ENCODE measurements at places on chromosomes 2 and 18.

DNA sequence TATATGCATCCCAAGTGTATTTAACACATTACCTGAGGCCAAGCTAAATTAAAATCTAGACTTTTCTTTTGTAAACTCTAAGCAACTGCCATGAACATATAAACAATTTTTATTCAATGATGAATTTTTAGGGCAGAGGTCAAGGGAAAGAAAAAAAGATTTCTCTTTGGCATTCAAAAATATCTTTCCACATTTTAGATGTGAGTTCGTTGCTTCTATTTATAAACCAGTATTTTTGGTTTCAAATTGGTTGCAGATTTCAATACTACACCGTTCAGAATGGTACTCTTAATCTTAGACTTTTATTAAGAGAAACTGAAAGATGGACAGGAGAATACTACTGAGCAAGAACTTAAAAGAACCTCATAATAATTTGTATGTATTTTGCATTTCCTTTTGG is 293.6 kb upstream of the CCDC68 start:
- DNase-seq = no peak

DNA sequence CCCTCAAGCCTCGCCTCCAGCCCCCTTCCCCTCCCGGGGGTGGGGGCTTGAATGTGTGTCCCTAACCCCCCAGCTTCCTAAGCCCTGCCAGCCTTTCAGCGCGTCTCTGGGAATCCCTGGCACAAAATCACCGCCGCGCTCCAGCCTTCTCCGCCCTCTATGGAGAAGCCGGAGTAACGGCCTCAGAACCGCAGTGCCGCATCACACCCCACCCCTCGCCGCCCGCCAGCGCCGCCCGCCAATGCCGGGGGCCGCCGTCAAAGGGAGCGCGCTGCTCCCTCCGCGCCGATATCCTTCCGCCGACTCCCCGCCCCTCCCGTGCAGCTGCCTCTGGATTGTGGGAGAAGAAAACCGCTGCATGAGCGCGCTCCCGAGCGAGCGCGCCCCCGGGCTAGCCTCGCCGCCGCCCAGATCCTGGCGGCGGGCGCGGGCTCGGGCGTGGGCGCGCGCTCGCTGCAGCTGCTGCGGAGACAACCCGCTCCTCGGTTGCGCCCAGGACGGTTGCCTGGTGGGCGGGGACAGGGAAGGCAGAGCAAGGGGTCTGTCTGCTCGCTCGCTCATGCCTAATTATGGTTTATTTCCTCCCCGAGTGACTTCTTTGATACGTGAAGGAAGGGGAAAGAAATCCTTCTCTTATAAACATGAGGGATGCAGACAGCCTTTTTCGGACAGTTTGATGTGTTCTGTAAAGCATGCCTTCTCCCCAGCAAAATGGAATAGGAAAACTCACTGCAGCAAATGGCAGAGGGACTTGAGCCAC is at the start of gene CCDC88A:
Gene CCDC88A, minus strand, starts transcription at position 178 of the 760 bp plus-strand sequence. CDS start 777 bp downstream, outside the sequence.
- DNase-seq = peak; percentile 85

GRCh38 chr2:27901234-27901633 is 10.7 kb downstream of the BABAM2 start:
- no peak for DNase-seq

GRCh38 chr2:181850936-181851560 is 40.5 kb upstream of the ITPRID2 start:
- DNase-seq = no peak

- no peak for DNase-seq
These were observed 7.7 kb upstream of the PARD6G start for GRCh38 chr18:80254971-80255500.

- no peak for DNase-seq
These were observed 96.6 kb downstream of the PLB1 start for GRCh38 chr2:28592481-28592880.

- no peak for DNase-seq
These were observed 137.3 kb upstream of the HNRNPA3 start for GRCh38 chr2:177075254-177075653.

GRCh38 chr2:240376739-240377138 is 58.7 kb upstream of the GPC1 start:
- DNase-seq = no peak

DNA sequence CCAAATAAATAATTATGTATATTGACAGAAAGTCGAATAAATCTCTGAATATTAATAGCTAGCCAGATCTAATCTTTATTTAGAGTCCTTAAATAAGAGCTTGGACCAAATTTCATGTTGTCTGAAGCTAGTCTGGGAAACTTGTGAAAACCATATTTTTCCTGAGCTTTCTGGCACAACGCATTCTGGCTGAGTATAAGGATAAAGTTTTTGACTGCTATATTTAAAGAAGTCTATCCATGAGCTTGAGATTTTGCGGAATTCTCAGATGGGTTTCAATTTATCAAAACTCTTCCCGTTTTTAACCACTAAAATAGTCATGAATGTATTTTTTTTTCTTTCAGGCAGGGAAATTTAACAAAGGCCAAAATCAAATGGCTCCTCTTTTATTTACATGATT is 23.8 kb downstream of the FAP start:
- no peak for DNase-seq

GRCh38 chr2:1971124-1971523 is 226.8 kb upstream of the PXDN start:
- no peak for DNase-seq

GRCh38 chr2:96691022-96691612 is 48.6 kb downstream of the FER1L5 start:
- no peak for DNase-seq

DNA sequence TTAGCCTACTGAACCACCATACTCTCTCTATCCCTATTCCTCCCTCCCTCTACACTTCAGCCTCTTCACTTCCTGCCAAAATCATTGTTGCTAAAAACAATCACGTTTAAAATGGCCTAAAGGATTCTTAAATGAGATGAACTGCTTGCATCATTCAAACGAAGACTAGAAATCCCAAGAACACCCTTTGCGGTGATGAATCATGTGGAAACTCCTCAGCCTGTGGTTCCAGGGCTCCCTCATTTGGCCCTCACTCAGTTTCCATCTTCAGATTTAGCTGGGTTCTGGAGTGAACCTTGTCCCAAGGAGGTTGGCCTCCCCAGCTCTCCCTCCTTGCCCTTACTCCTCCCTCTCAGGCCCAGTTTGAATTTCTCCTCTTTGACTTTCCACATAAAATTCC is 125.6 kb upstream of the CDC42EP3 start:
- no peak for DNase-seq

DNA sequence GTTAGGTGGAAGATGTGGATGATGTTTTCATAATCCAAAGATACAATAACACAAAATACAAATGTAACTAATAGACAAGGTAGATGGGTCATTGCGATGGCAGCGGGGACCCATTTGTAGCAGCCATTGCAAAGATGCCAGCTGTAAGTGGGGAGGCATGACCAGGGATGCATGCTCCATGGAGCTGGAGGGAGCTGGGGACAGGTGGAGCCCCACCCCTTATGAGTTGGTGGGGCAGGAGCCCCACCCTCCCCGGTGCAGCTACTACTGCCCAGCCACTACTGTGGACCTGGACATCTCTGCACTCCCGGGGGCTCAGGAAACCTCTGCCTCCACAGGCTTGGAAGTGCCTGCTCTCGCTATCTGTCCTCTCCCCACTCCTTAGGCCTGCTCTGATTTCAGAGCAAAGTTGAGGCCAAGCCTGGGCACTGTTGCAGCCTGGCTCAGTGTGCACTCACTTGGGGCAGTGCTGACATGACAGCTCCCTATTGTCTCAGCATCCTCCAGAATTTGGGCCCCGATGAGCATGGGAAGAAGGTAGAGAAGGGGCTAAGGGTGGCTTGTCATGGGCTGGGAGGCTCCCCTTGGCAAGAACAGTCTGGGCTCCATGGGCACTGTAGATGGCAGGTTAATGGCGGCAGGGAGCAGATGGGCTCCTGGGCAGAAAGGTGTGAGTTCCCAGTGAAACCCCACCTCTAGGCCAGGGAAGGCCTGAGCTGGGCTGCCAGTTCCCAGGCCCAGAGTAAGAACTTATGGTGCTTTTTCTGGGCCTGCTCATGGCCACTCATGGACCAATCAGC is 81.1 kb downstream of the ZNF804A start:
- no peak for DNase-seq

- DNase-seq = no peak
These were observed 383.7 kb downstream of the ZNF521 start for GRCh38 chr18:24968238-24968775.

DNA sequence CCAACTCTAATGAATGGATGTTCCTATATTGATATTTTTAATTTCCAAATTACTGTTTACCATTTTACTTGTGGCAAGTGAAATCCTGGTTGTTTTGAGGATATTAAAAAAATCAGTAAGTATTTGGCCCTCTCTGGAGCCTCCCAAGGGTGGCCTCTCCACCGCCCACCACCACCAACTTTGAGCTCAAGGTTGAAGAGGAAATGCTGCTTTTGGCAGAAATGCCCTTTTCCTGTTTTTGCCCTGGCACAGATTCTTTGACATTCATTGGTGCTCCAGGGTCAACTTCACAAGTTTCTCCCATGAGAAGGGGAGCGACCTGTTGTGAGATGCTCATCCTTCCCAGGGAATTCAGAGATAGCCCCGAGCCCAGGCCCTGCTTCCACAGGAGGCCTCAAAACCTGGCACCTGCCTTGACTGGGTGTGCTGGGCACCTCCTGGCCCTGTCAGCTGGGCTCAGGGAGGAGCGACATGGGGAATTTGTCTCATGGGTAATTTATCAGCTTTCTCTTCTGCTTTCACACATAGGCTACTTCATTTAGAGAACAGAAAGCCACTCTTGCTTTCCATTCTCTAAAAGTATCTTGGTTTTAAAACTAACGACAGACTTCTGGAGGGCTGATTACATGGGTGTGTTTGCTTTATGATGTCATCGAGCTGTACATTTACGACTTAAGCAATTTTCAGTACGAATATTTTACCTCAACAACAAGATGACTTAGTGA is 6.9 kb downstream of the CD8A start:
- DNase-seq = peak; percentile 63
